Activated naive CD4-positive, alpha-beta T cell treated with anti-CD3 and anti-CD28 coated beads, Interleukin-2, amount 50 U/mL, for 16 hours (primary cell): ENCODE measurements at places on chromosomes 7 and 10.

GRCh38 chr10:33974976-33975478, 640.6 kb upstream of the NRP1 start:
- DNase-seq = no peak

- DNase-seq = no peak
These were observed 8.8 kb downstream of the ITGB1 start for GRCh38 chr10:32949221-32949678.

DNA sequence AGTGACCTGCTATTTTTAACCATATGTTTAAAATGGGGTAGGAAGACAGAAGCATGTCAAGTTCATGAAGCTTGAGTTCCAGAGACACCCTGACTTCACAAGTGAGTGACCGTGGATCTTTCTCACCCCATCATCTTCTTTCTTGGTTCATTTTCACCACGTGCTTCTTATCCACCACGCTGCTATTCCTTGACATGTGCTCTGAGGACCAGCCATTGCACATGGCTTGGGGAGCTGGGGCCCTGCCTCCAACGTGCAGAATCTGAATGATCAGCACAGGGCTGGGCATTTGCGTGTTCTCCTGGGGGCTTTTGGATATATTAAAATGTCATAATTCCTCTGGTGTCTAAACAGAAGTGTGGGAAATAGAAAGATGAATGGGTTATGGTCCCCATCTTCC, 25.0 kb upstream of the GTPBP4 start:
- DNase-seq = no peak

DNA sequence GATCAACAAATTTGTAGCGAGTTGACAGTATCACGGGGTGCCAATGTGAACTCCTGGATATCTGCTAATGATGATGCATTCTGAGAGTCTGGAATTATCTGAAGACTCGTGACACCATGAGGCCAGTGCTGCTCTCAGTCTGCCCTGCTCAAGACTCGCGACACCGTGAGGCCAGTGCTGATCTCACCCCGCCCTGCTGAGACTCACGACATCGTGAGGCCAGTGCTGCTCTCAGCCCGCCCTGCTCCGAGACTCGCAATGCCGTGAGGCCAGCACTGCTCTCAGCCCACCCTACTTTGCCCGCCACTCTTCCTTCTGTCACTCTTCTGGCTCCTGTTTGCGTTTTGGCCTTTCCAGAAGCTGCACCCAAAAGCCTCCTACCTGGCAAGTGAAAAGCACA, 411.8 kb downstream of the PTPRN2 start:
- no peak for DNase-seq

DNA sequence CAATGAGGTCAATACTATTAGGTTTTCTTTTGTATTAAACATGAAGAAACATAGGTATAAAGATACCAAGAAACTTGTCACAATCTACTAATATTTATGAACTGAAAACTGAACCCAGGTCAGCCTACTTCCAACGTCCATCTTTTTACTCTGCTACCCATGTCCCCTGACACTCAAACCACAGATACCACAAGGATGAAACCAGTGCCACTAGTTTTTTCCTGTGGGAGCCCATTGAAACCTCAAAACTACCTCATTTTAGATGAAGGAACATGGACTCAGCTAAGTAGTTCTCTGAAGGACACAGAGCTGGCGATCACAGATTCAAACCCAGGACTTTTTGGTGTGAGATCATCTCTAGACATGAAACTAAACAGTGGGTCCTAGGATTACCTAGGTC, 6.8 kb downstream of the TET1 start:
- no peak for DNase-seq

GRCh38 chr7:70474639-70475234, 657.2 kb upstream of the GALNT17 start:
- DNase-seq = no peak

DNA sequence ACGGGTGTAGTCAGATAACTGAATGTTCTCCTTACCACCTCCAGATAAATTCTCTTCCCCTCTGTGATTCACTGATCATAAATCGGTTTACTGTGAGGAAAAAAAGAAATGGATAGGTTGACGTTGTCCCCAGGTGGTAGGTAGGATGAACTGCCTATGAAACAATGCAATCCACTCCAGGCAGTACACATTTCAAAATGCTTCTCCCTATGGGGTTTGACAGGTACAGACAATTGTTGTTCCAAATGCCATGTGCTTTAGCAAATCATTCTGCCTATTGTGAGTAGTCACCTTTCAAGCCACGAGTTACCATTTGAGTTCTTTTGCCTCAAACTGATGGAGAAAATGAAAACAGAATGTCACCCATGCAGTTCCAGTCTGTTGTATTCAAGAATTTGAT, 21.8 kb downstream of the VIM start:
- no peak for DNase-seq
